ENCODE measurements at places on chromosomes 6 and 20.

GRCh38 chr6:89895276-89895874 lies 1.1 kb downstream of the GJA10 start:
- peak; percentile 13 for DNase-seq

DNA sequence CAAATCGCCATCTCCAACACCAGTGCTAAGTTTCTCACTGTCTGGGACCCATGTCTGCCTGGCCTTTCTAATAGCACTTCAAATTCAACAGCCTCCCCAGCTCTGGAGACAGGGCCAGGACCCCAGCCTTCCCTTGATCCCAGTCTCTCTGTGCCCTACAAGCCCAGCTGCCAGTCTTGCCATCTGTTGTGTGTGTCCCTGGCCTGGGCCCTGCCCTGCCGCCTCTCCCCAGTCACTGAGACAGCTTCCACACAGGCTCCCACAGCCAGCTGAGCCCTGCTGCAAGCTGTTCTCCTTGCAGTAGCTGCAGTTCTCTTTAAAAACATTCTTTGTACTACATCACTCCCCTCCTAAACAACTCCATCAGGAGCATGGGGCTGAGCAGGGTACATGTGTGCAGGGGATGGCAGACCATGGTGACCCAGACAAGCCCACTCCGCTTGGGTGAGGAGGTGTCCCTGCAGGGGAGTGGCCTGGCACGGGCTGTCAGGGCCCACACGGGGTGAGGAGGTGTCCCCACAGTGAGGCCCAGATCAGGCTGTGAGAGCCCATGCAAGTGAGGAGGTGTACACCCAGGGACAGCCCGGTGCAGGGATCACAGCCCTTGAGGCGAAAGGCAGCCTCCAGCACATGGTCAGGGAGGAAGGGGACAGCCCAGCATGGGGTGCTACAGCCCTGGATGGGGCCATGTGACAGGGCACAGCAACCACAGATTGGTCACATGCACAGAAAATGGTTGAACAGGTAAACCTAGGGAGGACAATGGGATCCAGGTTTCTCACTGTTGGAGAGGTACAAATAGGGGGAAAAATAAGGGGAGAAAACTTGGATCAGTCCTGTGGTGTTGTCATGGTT lies 16.2 kb downstream of the CST7 start:
- no peak for DNase-seq

DNA sequence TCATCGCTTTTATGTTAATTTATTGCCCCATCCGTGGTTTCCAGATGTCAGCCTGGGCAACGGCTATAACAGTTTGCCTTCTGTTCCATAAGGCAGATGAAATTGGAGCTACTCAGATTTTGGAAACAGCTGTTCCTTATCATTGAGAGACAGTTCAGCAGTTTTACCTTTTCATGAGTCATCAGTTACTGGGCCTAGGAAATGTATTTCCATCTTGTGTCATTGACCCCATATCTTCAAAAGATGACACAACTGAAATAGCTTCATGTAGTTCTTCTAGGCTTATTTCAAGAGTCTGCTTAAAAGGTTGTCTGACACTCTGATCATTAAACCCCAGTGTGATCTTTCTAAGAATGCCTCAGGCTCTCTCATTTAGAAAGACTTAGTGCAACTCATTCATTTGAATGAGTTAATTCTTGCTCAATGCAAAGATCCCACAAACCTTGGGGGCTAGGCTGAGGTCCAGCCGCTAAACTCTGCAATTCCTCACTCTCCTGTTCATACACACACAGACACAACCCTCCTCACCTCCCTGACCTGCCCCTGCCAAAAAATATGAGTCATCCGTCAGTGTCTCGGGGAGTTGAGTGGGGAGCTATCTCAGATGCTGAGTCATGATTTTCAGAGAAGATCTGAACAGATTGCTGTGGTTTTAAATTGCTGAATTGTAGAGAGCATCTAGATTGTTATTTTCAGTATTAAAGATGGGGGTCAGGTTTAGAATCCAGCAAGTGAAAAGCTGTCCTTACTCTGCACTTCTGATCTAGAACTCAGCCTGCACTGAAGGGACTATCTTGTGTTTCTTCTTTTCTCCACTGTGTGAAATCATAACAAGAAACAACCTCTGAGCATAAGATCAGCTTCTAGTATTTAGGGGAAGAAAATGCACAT lies 61.8 kb downstream of the RPP40 start:
- peak; percentile 77 for DNase-seq

- DNase-seq, result no peak
Observed at GRCh38 chr6:55882718-55883569, 7.6 kb upstream of the BMP5 start.

DNA sequence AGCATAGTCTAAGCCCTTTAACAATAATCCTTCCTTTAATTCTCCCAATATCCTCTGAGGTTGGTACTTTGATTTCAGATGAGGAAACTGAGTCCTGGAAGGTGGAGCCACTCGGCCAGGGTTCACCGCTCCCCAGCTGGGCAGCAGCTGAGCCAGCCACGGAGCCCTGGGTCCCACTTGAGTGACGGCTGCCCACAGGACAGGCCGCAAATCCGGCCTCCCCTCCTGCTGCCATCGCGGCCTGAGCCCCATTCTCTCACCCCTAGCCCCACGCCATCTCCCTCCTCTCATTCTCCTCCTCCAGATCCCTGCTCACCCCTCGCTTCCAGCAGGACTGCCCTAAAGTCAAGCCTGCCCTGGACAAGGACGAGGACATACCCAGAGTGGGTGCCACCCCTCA lies 41.4 kb downstream of the AGPAT4 start:
- no peak for DNase-seq

DNA sequence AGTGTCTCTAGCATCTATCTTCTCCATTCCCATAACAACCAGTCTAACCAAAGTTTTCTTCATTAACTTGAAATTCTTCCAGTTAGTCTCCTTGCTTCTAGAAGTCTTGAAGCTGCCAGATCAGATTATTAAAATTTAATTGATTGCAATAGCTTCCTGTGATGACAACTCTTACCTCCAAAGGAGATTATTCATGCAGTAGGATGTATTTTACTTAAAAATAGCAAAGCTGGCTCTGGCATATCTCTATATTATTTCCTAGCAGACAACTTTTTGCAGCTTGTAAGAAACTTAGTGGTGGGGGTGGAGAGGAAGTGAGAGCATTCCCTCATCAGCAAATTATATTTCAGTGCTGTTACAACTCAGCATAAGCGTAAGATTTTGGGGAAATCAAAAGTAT lies 290.4 kb downstream of the GRIK2 start:
- DNase-seq, result no peak

GRCh38 chr6:45697605-45698004 lies 318.1 kb downstream of the CLIC5 start:
- peak; percentile 46 for DNase-seq

- DNase-seq, result no peak
Observed at GRCh38 chr6:161139766-161140553, 133.9 kb downstream of the AGPAT4 start.

GRCh38 chr20:57350081-57350710 lies 859 bp upstream of the RAE1 start:
- no peak for DNase-seq

DNA sequence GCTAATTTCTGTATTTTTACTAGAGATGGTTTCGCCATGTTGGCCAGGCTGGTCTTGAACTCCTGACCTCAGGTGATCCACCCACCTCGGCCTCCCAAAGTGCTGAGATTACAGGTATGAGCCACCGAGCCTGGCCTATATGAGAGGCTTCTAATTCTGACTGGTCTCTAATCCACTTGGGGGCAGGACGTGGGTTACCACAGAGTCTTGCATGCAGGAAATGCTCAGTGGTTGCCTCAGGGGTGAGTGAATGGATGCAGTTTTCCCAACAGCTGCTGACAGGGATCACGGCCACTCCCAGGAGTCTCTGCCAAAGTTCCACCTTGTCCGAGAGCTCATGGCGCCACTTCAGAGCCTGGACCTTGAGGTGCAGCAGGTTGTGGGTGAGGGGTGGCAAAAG lies 6.4 kb upstream of the FANCE start:
- no peak for DNase-seq

GRCh38 chr20:5372371-5372770 lies 55.6 kb upstream of the PROKR2 start:
- no peak for DNase-seq

GRCh38 chr6:3349388-3350251 lies 90.9 kb downstream of the PSMG4 start:
- DNase-seq, result no peak

DNA sequence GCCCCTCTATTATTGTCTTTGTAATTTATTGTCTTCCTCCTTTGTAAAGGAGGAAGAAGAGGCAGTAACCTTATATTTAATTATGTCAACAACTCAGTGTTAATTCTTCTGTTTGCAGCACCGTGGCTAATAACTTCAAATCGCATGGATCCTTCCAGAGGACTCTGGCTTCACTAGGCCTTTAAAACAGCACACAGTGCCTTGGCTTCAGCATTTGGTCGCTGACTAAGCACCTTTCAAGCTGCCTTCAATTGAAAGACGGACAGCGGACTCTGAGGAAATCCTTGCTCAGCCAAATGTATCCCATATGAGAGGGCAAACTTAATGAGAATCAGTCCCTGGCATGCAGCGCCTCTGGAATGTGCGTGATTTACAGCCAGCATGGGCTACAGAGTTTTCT lies 64.2 kb downstream of the SGK1 start:
- no peak for DNase-seq

GRCh38 chr6:153976921-153977693 lies 61.9 kb upstream of the OPRM1 start:
- no peak for DNase-seq

- DNase-seq, result no peak
Observed at GRCh38 chr6:163577404-163577803, 162.9 kb downstream of the QKI start.

DNA sequence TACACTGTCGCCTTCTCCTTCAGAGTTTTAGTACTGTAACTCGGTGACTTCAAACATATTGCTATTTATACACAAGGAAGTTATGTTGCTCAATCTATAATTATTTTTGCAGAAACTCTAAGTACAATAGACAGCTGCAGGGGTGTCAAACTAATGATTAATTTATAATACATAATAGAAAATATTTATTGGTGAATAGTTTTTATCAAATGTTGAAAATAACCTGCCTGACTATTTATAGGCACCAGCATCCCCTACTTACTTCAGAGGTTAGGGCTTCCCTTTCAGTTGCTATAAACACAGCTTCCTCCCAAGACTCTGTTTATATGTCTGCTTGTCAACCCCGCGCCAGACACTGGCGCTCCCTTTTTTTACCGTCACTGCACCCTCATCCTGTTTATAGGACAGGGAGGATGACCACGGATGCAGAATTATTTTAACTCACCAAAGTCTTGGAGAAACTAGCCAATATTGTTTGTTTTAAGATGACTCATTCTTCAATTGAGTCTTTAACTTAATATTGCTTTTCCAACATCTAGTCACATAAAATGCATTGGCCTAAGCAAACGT lies 225.0 kb downstream of the ALDH8A1 start:
- DNase-seq, result no peak

- DNase-seq, result no peak
Observed at GRCh38 chr6:54291738-54292137, 16.5 kb upstream of the TINAG start.

DNA sequence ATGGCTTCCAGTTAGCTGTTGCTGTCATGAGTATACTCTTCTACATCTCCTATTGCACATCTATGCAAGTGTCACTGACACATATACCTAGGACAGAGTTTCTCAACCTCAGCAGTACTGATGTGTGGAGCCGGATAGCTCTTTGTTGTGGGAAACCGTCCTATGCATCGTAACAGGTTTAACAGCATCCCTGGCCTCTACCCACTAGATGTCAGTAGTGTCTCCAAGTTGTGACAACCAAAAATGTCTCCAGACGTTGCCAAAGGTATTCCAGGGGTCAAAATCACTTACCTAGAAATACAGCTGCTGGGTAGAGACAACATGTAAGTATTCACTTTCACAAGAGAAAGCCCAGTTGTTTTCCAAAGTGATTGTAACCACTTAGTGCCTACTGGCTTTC lies 637.6 kb downstream of the RNF144B start:
- DNase-seq, result no peak

DNA sequence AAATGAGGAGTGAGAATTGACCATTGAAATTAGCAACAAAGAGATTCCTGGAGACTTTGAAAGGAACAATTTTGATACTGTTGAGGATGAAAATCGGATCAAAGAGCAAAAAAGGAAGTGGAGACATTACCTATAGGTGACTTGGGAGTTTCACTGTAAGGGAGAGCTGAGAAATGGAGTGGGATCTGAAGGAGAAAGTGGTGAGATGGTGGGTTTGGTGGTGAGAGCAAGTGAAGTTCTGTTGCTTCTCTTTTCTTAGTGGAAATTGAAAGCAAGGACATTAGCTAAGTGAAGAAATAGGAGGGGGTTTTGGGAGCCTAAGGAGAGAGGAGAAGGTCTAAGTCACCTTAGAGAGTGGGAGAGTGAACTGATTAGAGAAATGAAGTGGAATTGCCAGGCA lies 4.2 kb downstream of the ERGIC3 start:
- no peak for DNase-seq

DNA sequence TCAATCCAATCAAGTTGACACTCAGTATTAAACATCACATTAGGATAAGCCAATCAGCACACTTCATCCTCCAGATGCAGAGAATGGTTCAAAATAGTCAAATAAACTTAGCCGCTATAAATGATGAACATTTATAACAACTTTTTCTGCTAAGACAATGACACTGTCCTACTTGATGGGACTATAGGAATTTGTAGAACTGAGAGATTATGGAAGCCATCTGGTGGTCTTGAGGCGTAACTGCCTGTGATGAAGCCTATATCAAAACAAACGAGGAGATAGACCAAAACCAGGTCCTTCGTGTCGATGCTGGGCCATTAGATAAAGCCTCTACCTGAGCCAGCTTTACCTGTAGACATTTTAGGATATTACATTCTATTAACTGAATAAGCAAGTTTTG lies 631.1 kb downstream of the COL12A1 start:
- no peak for DNase-seq

DNA sequence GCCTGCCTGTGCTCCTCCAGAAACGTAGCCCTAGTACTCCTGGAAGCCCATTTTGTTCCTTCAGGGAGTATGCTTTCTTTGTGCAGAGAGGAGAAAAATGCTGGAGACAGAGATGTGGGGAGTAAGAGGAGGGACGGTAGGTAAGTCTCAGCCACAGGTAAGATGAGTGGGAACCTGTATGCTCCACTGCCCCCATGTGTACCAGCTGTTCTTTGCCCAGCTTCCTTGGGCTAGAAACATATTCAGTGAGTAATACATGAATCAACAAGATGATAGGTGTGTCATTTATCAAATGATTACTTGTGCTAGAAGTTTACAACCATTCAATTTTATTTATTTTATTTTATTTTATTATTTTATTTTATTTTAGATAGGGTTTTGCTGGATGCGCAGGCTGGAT lies 13.6 kb upstream of the CEP85L start:
- no peak for DNase-seq

GRCh38 chr6:73830119-73830518 lies 134.1 kb downstream of the CD109 start:
- no peak for DNase-seq

GRCh38 chr20:32072168-32072750 lies 20.2 kb downstream of the HCK start:
- no peak for DNase-seq
